ENCODE measurements at places on chromosomes 12 and 14. TPM values are rescaled to one million over a fixed set of nuclear protein-coding genes. Genes with fewer than 3 reads are reported as not detected.

DNA sequence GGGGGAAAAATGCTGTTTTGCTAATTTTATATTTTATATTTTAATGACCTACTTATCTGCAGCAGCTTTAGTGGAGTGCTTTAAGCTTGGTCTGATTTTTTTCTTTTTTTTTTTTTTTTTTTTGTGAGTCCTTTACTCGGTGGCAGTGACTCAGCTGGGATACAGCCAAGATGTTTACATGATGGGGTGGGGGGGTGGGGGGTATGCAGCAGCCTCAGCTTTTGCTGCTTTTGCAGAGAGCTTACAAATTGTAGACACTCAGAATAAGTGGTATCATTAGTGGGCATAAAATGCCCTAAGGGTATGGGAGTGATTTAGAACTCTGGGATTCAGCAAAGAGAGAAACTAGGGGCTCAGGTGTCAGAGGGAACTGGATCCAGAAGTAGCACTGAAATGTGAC lies 38.2 kb upstream of the ARHGAP5 start:
- DNase-seq = no peak

DNA sequence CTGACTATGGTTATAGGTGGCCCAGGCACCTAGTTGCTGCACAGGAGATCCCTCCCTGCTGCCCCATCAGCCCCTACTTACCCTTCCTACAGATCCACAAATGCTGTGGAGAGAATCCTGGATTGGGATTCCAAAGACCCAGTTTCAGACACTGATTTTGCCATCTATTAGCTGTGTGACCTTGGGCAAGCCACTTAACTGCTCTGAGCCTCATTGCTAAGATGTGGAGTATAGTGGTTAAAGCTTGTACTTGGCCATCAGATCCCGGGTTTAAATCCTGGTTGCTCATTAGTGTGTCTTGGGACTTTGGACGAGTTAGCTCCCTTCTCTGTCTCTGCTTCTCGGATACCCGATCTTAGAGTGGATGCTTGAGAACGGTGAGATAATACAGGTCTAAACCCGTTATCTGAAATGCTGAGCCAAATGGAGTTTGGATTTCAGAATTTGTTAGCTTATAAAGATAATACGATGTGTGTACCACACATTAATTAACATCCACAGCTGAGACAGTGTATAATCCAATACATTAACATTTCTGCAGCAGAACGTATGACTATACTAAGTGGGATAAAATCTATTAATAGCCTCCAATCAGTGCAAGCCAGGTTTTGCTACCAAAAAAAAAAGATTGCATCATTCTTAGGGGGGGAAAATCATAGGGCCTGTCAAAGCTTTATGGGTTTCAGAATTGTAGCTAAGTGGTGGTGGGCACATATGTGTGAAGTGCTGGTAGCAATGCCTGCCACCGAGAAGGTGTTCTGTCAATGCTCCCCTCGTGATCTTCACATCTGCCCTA lies 16.0 kb downstream of the PROX2 start:
- DNase-seq = no peak

GRCh38 chr12:81809113-81809777 lies 50.1 kb upstream of the PPFIA2 start:
- no peak for DNase-seq

- DNase-seq = peak; percentile 23
These were observed at the start of gene RGS6 for GRCh38 chr14:71932229-71932981. Gene RGS6, plus strand, starts transcription at chr14:71932429.

GRCh38 chr12:23944067-23944466 lies 5.4 kb downstream of the SOX5 start:
- no peak for DNase-seq

GRCh38 chr14:100826391-100827100 lies 628 bp downstream of the MEG3 start:
- no peak for DNase-seq

DNA sequence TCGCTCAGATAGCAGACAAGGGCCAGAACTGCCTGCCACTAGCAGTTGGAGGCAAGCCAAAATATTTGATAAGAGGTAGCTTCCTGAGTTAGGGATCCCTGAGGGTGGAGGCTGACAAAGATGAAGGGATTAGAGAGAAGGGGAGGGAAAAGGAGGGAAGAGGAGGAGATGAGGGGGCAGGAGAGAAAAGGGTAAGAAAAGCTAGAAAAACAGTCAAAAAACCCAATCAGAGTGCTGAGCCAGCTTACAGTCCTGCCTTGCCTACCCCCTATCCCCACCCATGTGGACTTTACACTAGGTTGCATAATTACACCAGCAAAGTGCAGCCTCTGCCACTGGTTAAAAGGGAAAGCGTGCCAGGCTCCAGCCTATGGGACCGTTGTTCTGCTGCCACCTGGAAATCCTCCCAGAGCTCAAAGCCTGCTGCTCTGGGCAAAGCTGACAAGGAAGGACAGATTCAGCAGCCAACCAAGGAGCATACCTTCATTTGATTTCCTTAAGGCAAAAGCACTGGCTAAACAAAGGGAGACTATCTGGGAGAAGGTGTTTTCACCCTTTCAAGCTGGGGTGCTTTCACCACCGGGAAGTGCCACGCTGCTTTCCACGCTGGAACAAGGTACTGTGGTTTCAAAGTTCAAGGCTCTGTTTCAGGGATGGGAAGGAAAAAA lies 3.8 kb upstream of the NUMB start:
- DNase-seq = no peak

DNA sequence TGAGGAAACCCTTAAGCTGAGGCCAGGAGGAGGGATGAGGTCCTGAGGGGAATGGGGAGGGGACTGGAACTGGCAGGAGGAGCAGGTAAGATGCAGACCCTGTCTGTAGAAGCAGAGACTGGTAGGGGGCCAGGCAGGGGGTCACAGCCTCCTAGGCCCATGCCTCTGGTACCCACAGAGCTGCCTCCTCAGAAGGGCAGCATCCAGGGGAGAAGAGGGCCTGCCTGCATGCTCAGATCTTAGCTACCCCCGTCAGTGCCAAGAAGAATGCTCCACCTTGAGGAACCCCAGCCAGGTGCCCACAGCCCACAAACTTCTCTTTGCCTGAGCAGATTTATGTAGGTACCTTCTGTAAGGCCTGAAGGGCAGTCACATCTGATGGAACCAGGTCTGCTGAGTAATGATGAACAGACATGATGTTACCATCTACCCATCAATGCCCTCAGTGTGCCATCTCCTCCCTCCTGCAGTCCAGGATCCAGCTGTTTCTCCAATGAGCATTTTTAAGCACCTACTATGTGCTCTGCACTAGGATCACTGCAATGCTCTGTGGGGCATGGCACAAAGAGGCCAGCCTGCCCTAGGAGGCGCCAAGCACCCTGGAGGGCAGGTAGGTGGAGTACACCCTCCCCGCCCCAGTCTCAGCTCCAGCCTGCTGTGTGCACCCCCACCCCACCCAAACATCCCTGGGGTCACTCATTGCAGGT lies 24.8 kb upstream of the ZFP36L1 start:
- no peak for DNase-seq

DNA sequence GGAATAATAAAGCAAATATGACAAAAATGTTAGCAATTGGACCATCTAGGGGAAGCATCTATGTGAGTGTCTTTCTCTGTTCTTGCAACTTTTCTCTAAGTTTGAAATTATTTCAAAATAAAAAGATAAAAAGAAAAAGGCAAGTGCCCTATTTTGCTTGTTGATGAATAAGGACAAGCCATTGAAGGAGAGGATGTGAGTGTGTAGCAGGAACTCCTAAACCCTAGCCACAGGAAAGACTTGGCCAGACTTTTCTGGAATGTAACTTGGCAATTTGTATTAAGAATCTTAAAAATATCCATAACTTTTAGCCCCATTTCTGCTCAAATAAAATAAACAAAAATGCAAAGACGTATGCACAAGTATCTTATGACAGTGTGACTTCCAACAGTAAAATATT lies 279.4 kb downstream of the CACNA1C start:
- no peak for DNase-seq

- no peak for DNase-seq
These were observed 118.6 kb downstream of the PLXNC1 start for GRCh38 chr12:94266796-94267536.

- DNase-seq = no peak
These were observed 67.5 kb downstream of the DIP2B start for GRCh38 chr12:50572287-50572686.

- peak; percentile 78 for DNase-seq
These were observed 236.1 kb upstream of the DDHD1 start for GRCh38 chr14:53389202-53389601.

GRCh38 chr12:43425361-43425760 lies 126.6 kb downstream of the ADAMTS20 start:
- no peak for DNase-seq

- no peak for DNase-seq
These were observed 291.3 kb downstream of the PDZRN4 start for GRCh38 chr12:41479426-41479825.

- no peak for DNase-seq
These were observed 17.6 kb upstream of the SRP54 start for GRCh38 chr14:34964977-34965764.

- no peak for DNase-seq
These were observed 21.4 kb upstream of the IGF1 start for GRCh38 chr12:102501773-102502172.

GRCh38 chr12:19801941-19802340 lies 362.6 kb downstream of the AEBP2 start:
- DNase-seq = no peak

DNA sequence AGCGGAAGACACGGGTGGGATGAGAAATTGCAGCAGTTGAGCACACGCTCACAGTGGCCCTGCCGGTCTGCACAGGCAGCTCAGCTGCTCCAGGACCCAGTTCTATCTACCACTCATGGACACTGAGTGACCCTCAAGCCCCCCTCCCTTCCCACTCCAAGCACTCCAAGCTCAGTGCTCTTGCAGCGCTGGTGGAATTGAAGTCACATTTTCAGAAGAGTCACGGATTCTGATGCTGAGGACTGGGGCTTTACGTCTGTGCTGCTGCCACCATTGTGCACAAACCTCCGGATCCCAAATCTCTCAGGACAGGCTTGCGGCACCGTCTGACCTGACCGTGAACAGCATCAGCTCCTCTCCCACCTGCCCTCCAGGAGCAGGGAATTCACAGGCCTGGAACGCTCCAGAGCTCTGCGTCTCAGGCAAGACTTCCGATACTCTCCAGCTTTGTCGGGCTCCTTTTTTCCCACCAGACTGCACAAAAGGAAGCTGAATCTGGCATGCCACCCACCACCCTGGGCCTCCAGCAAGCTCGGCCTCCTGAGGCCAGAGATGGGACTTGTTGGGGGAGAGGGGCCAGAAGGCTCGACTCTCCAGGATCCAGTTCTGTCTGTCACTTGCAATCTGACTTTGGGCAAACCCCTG lies 213.1 kb upstream of the RTL1 start:
- no peak for DNase-seq

DNA sequence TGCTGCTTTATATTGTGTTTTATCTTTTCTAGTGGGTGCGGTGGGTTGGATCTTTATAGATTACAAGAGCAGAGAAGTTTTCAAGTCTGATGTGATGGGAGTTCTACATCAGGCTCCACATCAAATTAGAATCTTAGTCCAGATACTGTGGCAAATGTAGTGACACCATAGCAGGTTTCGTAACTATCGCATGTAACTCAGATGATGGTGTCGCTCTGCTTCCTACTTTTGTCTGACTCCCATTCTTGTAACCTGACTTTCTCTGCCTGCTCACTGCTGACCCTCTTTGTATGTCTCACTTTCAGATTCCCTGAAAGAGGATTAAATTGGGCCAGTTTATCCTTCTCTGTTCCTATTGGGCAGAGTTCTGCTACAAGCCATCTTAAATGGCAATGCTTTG lies 22.8 kb upstream of the FBXO34 start:
- no peak for DNase-seq

DNA sequence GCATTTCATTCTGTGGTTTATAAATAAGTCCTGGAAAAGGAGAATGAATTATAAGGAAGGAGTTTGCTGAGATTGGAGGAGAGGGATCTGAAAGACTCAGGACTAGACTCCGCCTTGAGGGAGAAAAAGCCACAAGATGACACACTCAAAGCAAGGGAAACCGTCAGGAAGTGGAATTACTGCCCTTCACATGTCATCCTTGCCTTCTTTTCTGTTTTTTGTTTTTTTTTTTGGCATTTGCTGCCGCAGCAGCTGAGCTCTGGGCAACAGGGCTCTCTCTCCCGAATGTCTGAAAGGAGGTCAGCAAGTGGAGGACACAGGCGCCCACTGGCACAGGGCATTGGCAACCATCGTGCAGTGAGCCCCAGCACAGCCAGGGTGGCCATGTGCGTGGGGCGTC lies 344.9 kb downstream of the DPF3 start:
- peak; percentile 55 for DNase-seq

GRCh38 chr12:74066476-74066875 lies 471.2 kb upstream of the ATXN7L3B start:
- DNase-seq = no peak

DNA sequence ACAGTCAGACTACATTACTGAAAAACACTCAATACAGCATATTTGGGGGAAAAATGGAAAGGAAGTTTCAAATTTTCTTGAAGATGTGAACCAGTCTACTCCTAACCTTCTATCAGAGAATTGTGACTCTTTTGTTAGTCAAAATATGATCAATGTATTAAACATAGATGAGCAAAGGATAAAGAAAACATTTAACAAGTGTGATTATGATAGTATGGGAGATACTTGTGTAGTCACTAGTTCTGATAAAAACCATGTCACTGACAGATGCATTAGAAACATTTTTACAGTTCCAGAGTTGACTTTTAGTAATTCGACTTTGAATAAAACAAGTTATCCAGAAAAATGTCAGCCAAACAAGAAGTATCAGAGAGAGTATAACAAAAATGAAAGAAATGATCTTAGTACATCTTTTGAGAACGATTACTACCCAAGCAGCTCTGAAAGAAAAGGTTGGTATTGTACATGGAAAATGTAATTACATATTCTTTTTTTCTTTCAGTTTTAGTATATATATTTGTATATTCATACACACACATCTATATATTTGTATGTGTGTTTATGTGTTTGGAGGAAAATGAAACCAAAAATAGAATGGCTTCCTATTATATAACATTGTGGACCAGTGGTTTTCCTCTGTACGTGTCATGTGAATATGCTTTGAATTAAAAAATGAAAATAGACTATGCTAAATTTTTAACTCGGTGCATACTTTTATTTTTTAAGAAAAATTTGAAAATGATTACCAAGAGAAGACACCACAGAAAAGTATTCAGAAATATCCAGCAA lies 63.3 kb upstream of the ABCD2 start:
- no peak for DNase-seq

DNA sequence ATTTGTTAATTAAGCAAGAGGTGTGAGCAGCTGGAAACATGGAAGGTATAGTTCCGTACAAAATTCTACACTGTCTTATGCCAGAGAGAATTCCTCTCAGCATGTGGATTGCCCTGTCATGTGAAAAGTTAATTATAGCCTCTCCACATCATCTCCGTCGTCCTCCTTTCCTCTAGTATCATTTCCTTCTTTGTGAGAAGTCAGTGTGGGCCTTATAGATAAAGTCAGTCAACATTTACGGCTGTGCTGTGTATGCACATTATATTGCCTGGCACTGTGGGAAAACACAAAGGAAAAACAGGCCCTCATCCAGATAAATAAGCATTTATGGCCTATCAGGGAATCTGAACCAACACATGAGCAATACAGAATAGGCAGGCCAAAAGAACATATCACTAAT lies 236.6 kb downstream of the SEC23A start:
- DNase-seq = no peak

MNAT1 gene
- 71.1 TPM for total RNA-seq

PHETA1 gene
- total RNA-seq = 5.1 TPM

CCDC198 gene
- total RNA-seq = not detected

AQP2 gene
- not detected for total RNA-seq

SLC6A15 gene
- 29.6 TPM for total RNA-seq

CBLN3 gene
- total RNA-seq = 0.42 TPM

PLA2G1B gene
- not detected for total RNA-seq

MTA1 gene
- total RNA-seq = 64.7 TPM

SERPINA9 gene
- not detected for total RNA-seq

IL26 gene
- not detected for total RNA-seq

CPNE6 gene
- total RNA-seq = not detected

FOXN4 gene
- not detected for total RNA-seq

KRT82 gene
- total RNA-seq = not detected

NGB gene
- total RNA-seq = not detected

STXBP6 gene
- total RNA-seq = 0.25 TPM
